ENCODE measurements at places on chromosomes 1 and 21. TPM values are rescaled to one million over a fixed set of nuclear protein-coding genes. Genes with fewer than 3 reads are reported as not detected.

- peaks cover 29% of the 10 kb centered on the region for H3K27me3 ChIP-seq
- H3K27ac ChIP-seq: no peak overlapping the region
- H3K4me1 ChIP-seq: no peaks in the 10 kb centered on the region
- H3K36me3 ChIP-seq: no peaks in the 10 kb centered on the region
Measured at GRCh38 chr1:205047764-205048231, 4.8 kb downstream of the CNTN2 start.

DNA sequence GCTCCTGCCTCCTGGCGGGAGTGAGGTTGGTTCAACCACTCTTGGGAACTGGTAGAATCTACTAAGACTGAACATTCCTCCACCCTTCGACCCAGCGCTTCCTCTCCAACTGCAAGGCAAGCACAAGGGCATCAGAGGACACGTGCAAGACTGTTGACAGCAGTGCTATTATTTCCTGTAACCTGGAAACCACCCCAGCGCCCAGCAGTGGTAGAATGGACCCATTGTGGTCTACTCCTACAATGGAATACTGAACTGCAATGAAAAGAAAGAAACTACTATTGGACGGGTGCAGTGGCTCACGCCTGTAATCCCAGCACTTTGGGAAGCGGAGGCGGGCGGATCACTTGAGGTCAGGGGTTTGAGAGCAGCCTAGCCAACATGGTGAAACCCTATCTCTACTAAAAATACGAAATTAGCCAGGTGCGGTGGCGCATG, 33.0 kb upstream of the TARDBP start:
- DNase-seq: no peak
- no peak overlapping the region for H3K4me3 ChIP-seq
- no peak overlapping the region for H3K27ac ChIP-seq
- peaks cover 4% of the 10 kb centered on the region for H3K4me1 ChIP-seq
- H3K27me3 ChIP-seq: peaks cover 25% of the 10 kb centered on the region

GRCh38 chr1:30518186-30518585, 205.2 kb downstream of the MATN1 start:
- no peak overlapping the region for H3K27ac ChIP-seq
- no peaks in the 10 kb centered on the region for H3K36me3 ChIP-seq
- H3K27me3 ChIP-seq: peaks cover 5% of the 10 kb centered on the region

Gene DIPK1A
- total RNA-seq: 17.2 TPM

Gene NVL
- total RNA-seq: 38.8 TPM

Gene TAS1R1
- not detected for total RNA-seq

Gene ZNF648
- not detected for total RNA-seq

Data from activated CD4-positive, alpha-beta memory T cell treated with anti-CD3 and anti-CD28 coated beads, Interleukin-2, amount 10 ng/mL, durations not matched to agents 7 days and 5 days (primary cell).